ENCODE measurements at places on chromosomes 5 and 9. TPM values are rescaled to one million over a fixed set of nuclear protein-coding genes. Genes with fewer than 3 reads are reported as not detected.

SLC6A19 gene
- total RNA-seq, result 0.49 TPM

NUP155 gene
- total RNA-seq, result 6.4 TPM

TPPP gene
- 1.9 TPM for total RNA-seq

TRIM36 gene
- total RNA-seq, result 0.39 TPM

PDE8B gene
- 2.2 TPM for total RNA-seq

SHLD3 gene
- total RNA-seq, result 0.76 TPM

MRPL41 gene
- 97.8 TPM for total RNA-seq

KCNN2 gene
- total RNA-seq, result 10.4 TPM

FLT4 gene
- total RNA-seq, result 8.2 TPM

PTRH1 gene
- 17.6 TPM for total RNA-seq

TMEM171 gene
- 0.83 TPM for total RNA-seq

DIPK1B gene
- 7.7 TPM for total RNA-seq

SLC6A18 gene
- not detected for total RNA-seq

SLCO4C1 gene
- total RNA-seq, result 6.2 TPM

PHF24 gene
- not detected for total RNA-seq

TAF11L12 gene
- not detected for total RNA-seq

GPR151 gene
- not detected for total RNA-seq

LEAP2 gene
- total RNA-seq, result 171 TPM

PCDHB8 gene
- total RNA-seq, result 0.20 TPM

SLC36A3 gene
- total RNA-seq, result not detected

FOXD4L4 gene
- total RNA-seq, result 0.43 TPM

FOXD1 gene
- not detected for total RNA-seq

MYORG gene
- total RNA-seq, result 73.6 TPM

CEMIP2 gene
- 66.9 TPM for total RNA-seq

PCDHB10 gene
- 0.12 TPM for total RNA-seq

GLRA1 gene
- total RNA-seq, result not detected

All from right lobe of liver (tissue), 6 donors.